ENCODE measurements at places on chromosomes 5 and 9.

- no peak for DNase-seq
Observed at GRCh38 chr5:77028631-77029375, 1.4 kb upstream of the AGGF1 start.

DNA sequence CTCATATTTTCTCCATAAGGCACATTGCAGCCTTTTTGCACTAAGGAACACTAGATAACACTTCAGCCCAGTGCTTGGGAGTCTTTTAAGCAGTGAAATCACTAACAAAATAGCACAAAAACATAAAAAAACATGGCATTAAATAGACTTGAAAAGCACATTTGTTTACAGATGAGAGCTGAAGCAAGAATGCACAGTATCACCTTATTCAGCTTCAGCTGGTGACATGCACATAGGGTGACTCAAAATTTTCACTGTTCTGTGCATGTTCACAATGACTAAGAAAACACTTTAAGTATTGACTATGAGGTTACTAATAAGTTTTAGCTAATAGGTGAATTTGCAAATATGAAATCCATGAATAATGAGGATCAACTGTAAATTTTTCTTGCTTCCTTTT lies 293.9 kb upstream of the TARS1 start:
- no peak for DNase-seq

- DNase-seq = no peak
Observed at GRCh38 chr9:33489066-33489465, 15.3 kb upstream of the NOL6 start.

DNA sequence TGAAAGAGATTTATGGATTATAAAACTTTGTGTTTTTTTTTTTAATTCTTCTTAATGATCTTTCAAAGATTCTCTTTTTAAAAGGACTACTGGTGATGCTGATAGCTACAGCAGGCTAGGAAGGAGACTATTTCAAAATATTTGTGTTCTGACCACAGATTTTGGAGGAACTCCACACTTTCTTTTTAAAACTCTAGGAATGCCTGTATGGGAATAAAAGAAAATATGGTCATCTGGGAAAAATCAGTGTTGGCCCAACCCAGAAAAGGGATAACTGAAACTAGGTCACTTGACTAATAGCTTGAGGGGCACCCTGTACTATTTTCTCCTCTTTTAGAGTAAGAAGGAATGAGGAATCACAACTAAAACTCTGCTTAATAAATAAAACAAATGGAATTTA lies 97.6 kb upstream of the ADAMTS19 start:
- DNase-seq = no peak
